Smooth muscle cell of the brain vasculature (primary cell): ENCODE measurements at places on chromosomes 3 and 15.

DNA sequence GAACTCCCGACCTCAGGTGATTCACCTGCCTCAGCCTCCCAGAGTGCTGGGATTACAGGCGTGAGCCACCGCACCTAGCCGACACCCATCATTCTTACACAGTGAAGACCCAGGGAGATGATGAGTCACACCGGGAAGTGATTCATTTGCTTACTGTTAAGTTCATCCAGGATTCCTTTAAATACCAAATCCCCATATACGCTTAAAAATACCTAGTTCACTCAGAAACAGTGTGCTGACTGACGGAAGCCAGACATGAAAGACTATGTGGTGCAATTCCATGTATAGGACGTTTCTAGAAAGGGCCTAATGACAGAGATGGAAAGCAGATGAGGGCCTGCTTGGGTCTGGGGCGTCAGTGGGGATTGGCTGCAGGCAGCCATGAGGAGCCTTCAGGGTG is 75.2 kb downstream of the APBA2 start:
- DNase-seq, result no peak

GRCh38 chr3:8964436-8965370 is 1.4 kb upstream of the RAD18 start:
- DNase-seq, result no peak

- DNase-seq, result peak; percentile 78
Observed at GRCh38 chr3:46935168-46935858, 41.2 kb downstream of the CCDC12 start.

GRCh38 chr15:71581398-71581930 is 228.9 kb upstream of the NR2E3 start:
- no peak for DNase-seq

GRCh38 chr3:106913111-106913698 is 464.0 kb upstream of the CCDC54 start:
- DNase-seq, result peak; percentile 35
